ENCODE measurements at places on chromosomes 2 and 18.

- DNase-seq = peak; percentile 76
- peaks cover 14% of the 10 kb centered on the region for H3K4me1 ChIP-seq
- no peak overlapping the region for H3K27ac ChIP-seq
- no peaks in the 10 kb centered on the region for H3K36me3 ChIP-seq
- no peak overlapping the region for H3K4me3 ChIP-seq
These were observed 36.4 kb upstream of the HAAO start for GRCh38 chr2:42828487-42829425.

DNA sequence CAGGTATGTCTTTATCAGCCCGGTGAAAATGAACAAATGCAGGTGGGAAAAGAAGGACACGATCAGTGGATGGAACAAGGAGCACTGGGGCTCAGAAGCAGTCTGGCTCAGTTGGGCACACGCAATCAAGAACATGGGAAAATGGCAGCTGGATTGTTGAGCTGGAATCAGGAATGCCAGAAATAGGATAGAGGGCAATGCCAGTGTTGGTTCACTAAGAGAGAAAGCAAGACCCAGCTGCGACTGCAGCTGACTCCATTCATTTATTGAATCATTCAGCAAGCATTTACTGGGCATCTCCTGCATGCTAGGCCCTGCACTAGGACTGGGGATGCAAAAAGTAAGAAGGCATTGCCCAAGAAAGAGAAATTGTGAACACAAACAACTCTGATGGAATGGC lies 13.6 kb upstream of the TTR start:
- H3K36me3 ChIP-seq = no peaks in the 10 kb centered on the region
- H3K4me3 ChIP-seq = no peak overlapping the region
- no peaks in the 10 kb centered on the region for H3K4me1 ChIP-seq

DNA sequence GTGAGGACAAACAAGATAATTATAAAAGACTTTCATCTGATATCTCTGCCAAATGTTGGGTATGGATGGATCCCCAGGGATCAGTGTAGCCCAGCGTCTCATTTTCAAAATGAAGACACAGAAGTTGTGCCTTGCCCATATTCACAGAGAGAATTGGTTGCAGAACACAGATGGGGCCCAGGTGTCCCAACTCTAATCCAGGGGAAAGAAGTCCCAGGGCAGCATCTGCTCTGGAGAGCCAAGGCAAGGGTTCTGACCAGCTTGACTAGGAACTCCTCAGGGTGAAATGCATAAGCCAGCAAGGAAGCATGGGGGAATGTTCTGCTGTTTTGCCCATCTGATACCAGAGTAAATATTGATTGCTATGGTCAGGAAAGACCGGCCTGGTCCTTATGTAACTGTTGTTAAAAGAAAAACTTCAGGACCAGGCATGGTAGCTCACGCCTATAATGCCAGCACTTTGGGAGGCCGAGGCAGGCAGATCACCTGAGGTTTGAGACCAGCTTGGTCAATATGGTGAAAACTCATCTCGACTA lies 68.7 kb upstream of the CABLES1 start:
- peaks cover 25% of the 10 kb centered on the region for H3K36me3 ChIP-seq
- peaks cover 46% of the 10 kb centered on the region for H3K4me1 ChIP-seq

- no peaks in the 10 kb centered on the region for H3K4me1 ChIP-seq
- no peak overlapping the region for H3K27ac ChIP-seq
- DNase-seq = no peak
- no peaks in the 10 kb centered on the region for H3K36me3 ChIP-seq
- H3K27me3 ChIP-seq = peaks cover 14% of the 10 kb centered on the region
- no peak overlapping the region for H3K4me3 ChIP-seq
These were observed 134.7 kb upstream of the CCDC150 start for GRCh38 chr2:196504788-196505187.

- peak; percentile 51 for DNase-seq
- peak overlapping the region; percentile 81 for H3K27ac ChIP-seq
- peak overlapping the region; percentile 76 for H3K4me3 ChIP-seq
- H3K4me1 ChIP-seq = peaks cover 32% of the 10 kb centered on the region
These were observed 82.7 kb upstream of the POMC start for GRCh38 chr2:25251071-25251421.

- H3K27ac ChIP-seq = no peak overlapping the region
- H3K27me3 ChIP-seq = peaks cover 18% of the 10 kb centered on the region
- H3K4me1 ChIP-seq = peaks cover 18% of the 10 kb centered on the region
- DNase-seq = no peak
- peaks cover 3% of the 10 kb centered on the region for H3K36me3 ChIP-seq
These were observed 440.5 kb upstream of the ID2 start for GRCh38 chr2:8241317-8241716.

GRCh38 chr2:9545502-9545901 lies 10.1 kb downstream of the ADAM17 start:
- peaks cover 19% of the 10 kb centered on the region for H3K36me3 ChIP-seq
- H3K4me1 ChIP-seq = peaks cover 49% of the 10 kb centered on the region
- DNase-seq = no peak
- H3K27ac ChIP-seq = no peak overlapping the region
- H3K4me3 ChIP-seq = no peak overlapping the region
- H3K27me3 ChIP-seq = no peaks in the 10 kb centered on the region

GRCh38 chr2:37355735-37356134 lies 11.3 kb downstream of the QPCT start:
- H3K4me1 ChIP-seq = no peaks in the 10 kb centered on the region
- H3K27ac ChIP-seq = no peak overlapping the region
- H3K36me3 ChIP-seq = no peaks in the 10 kb centered on the region
- no peak overlapping the region for H3K4me3 ChIP-seq
- DNase-seq = no peak

GRCh38 chr2:171807831-171808393 lies 86.1 kb downstream of the SLC25A12 start:
- peaks cover 33% of the 10 kb centered on the region for H3K36me3 ChIP-seq
- H3K4me3 ChIP-seq = no peak overlapping the region
- H3K27ac ChIP-seq = no peak overlapping the region
- no peak for DNase-seq

DNA sequence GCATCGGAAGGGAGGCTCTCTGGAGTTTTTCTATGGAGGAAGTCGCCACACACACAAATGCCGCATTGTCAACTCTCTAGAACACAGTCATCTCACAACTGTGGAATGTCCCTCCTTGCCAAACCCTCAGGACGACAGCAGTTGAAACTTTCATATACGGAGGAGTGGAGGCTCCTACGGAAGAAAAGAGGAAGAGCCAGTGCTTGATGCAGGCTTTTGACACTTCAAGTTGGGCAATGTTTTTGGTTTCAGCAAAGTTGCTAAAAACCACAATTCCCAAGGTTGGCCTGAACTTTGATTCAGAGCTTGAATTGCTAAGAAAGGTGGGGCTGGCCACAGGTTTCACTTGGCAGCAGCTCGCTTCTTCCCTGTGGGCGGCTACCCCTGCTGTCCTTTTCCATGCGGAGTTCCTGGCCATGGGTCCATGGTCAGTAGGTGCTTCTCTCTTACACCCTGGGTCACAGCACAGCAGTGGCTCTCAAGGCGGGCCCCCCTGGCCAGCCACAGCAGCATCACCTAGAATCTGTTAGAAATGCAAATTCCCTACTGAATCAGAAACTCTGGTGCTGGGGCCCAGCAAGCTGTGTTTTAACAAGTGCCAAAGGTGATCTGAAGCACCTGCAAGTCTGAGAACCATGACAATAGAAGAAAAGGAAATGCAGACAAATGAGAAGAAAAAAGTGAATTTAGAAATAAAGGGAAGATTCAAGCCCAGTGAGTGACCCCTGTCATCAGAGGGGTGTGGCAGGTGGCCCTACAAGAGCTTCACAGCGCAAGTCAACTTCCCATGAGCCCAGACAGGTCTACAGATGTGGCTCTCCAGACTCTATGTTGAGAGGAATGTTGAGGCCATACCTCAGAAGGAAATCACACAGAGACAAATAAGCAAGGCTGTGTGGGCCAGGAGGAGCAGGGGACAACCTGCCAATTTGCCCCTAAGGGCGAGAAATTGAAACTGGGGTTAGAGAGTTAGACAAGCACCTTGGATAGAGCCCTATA lies 856.4 kb downstream of the RNF144A start:
- no peaks in the 10 kb centered on the region for H3K36me3 ChIP-seq
- H3K27me3 ChIP-seq = no peaks in the 10 kb centered on the region
- no peak overlapping the region for H3K4me3 ChIP-seq

DNA sequence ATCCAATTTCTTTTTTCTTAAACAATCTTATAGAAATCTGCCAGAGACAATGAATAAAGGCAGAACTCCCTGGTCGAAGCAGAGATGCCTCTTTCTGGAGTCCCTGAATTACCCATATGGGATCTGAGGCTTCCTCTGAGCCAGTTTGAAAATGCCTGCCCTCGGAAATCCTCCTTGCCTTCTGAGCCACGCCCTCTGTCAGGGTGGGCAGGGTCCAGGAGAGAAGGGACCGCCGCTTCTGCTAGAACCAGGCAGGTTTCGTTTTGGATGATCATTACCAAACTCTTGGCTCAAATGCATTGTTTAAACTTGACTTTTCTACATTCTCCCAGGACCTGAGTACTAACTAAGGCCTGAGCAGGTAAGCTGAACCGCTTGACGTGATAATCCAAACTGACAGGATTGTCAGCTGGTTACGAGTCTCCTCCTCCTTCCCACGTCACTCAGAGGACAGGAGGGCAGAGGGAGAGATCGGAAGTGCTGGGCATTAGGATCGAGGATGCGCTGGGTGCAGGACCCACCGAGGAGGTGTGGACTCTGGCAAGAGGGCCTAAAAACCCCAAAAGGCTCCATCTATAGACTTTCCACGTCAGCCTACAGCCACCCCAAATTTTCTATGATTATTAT lies 128.4 kb downstream of the KLHL29 start:
- no peaks in the 10 kb centered on the region for H3K36me3 ChIP-seq
- H3K27me3 ChIP-seq = peaks cover 76% of the 10 kb centered on the region
- DNase-seq = no peak
- no peak overlapping the region for H3K27ac ChIP-seq
- H3K4me1 ChIP-seq = peaks cover 4% of the 10 kb centered on the region

DNA sequence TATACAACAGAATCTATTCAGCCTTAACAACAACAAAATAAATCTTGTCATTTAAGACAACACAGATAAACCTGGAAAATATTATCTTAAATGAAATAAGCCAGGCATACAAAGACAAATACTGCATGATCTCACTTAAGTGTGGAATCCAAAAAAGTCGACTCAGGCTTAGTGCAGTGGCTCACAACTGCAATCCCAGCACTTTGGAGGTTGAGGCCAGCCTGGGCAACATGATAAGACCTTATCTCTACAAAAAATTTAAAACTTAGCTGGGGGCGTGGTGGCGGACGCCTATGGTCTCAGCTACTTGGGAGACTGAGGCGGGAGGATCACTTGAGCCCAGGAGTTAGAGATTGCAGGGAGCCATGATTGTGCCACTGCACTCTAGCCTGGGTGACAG lies 75.2 kb upstream of the RNU4ATAC start:
- no peak for DNase-seq
- H3K4me1 ChIP-seq = no peaks in the 10 kb centered on the region
- H3K4me3 ChIP-seq = no peak overlapping the region
- peaks cover 29% of the 10 kb centered on the region for H3K36me3 ChIP-seq
- no peaks in the 10 kb centered on the region for H3K27me3 ChIP-seq

DNA sequence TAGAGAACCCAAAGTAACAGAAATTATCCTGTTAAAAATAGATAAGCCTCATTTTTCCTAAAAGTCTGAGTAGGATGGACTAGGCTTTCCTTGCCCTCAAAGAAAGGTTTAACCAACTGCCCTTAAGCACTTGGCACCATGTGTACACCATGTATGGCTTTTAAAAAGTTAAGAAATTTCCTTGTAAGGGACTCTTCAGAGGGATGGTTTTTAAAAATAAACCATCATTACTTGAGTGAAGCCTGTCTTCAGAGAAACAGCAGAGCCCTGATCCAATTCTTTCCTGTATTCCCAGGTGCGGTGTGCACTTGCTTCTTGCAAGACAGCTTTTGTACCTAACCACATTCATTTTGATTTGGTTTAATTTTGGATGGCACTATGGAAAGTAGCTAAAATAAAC lies 1.1 kb upstream of the NEMP2 start:
- no peak for DNase-seq
- no peaks in the 10 kb centered on the region for H3K27me3 ChIP-seq
- H3K4me3 ChIP-seq = peak overlapping the region; percentile 95
- peaks cover 46% of the 10 kb centered on the region for H3K4me1 ChIP-seq
- peaks cover 44% of the 10 kb centered on the region for H3K36me3 ChIP-seq
- H3K27ac ChIP-seq = peak overlapping the region; percentile 85

- H3K4me3 ChIP-seq = no peak overlapping the region
- peaks cover 12% of the 10 kb centered on the region for H3K36me3 ChIP-seq
- peaks cover 13% of the 10 kb centered on the region for H3K4me1 ChIP-seq
- DNase-seq = no peak
- no peak overlapping the region for H3K27ac ChIP-seq
These were observed 135.5 kb downstream of the MGAT5 start for GRCh38 chr2:134389381-134389780.

GRCh38 chr2:95272299-95272751 lies 1.9 kb upstream of the PROM2 start:
- H3K4me3 ChIP-seq = no peak overlapping the region
- H3K27me3 ChIP-seq = no peaks in the 10 kb centered on the region
- no peaks in the 10 kb centered on the region for H3K36me3 ChIP-seq
- no peak for DNase-seq
- no peak overlapping the region for H3K27ac ChIP-seq

DNA sequence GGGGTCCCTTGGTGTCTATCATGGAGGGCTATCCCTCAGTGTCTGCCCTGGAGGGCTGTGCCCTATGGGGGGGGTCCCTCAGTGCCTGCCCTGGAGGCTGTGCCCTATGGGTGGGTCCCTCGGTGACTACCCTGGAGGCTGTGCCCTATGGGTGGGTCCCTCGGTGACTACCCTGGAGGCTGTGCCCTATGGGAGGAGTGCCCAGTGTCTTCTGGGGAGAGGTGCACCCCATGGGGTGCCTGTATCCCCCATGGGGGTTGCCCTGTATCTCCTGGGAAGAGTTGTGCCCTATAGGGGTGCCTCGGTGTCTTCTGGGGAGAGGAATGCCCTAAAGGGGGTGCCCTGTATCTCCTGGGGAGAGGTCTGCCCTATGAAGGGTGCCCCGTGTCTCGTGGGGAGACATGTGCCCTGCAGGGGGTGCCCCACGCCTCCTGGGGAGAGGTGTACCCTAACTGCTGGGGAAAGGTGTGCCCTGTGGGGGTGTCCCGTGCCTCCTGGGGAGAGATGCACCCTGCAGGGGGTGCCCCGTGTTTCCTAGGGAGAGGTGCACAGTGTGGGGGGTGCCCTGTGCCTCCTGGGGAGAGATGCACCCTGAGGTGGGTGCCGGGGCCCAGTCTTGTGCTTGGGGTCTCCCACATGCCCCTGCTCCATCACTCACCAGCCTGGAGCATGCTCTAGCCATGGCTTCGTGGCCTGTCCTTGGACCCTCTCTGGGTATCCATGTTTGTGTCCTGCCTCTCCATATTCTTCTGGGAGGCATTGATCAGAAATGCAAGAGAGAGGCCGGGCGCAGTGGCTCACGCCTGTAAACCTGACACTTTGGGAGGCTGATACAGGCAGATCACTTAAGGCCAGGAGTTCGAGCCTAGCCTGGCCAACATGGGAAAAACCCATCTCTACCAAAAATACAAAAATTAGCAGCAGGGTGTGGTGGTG lies 215.6 kb downstream of the HDAC4 start:
- H3K36me3 ChIP-seq = peaks cover 46% of the 10 kb centered on the region
- no peak overlapping the region for H3K27ac ChIP-seq
- no peaks in the 10 kb centered on the region for H3K27me3 ChIP-seq
- peak; percentile 19 for DNase-seq
- H3K4me1 ChIP-seq = no peaks in the 10 kb centered on the region

All from activated naive CD4-positive, alpha-beta T cell treated with anti-CD3 and anti-CD28 coated beads, Interleukin-2, amount 10 ng/mL, durations not matched to agents 7 days and 5 days (primary cell).